ENCODE measurements at places on chromosomes 7 and 10. TPM values are rescaled to one million over a fixed set of nuclear protein-coding genes. Genes with fewer than 3 reads are reported as not detected.

Gene BCCIP
- 29.9 TPM for total RNA-seq

Gene MBL2
- total RNA-seq = 36.2 TPM

Gene WNT16
- not detected for total RNA-seq

Gene ATOH7
- 0.33 TPM for total RNA-seq

Gene CFAP43
- total RNA-seq = 0.33 TPM

Gene CFAP46
- 0.33 TPM for total RNA-seq

- DNase-seq = no peak
Measured at GRCh38 chr7:112370436-112370835, 79.8 kb upstream of the IFRD1 start.

DNA sequence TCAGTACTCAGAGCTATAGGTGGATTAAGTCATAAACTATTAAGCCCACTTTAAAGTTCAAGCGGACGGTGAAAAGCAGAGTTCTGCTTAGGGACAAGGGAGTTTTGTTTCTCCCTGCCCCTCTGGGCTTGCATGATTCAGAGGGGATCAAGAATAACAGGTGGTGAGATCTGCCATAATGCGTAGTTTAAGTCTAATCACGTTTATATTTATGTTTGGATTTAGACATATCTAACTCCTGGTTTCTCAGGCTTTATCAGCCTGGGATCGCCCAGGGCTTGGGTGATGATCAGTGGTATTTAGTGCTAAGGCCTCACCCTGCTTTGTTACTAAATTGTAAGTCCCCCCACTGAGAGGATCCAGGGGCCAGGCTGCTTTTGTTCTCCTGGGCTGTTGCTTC is 335.4 kb upstream of the NRP1 start:
- no peak overlapping the region for H3K27ac ChIP-seq
- H3K4me1 ChIP-seq = no peaks in the 10 kb centered on the region
- no peak overlapping the region for H3K4me3 ChIP-seq
- H3K36me3 ChIP-seq = no peaks in the 10 kb centered on the region

DNA sequence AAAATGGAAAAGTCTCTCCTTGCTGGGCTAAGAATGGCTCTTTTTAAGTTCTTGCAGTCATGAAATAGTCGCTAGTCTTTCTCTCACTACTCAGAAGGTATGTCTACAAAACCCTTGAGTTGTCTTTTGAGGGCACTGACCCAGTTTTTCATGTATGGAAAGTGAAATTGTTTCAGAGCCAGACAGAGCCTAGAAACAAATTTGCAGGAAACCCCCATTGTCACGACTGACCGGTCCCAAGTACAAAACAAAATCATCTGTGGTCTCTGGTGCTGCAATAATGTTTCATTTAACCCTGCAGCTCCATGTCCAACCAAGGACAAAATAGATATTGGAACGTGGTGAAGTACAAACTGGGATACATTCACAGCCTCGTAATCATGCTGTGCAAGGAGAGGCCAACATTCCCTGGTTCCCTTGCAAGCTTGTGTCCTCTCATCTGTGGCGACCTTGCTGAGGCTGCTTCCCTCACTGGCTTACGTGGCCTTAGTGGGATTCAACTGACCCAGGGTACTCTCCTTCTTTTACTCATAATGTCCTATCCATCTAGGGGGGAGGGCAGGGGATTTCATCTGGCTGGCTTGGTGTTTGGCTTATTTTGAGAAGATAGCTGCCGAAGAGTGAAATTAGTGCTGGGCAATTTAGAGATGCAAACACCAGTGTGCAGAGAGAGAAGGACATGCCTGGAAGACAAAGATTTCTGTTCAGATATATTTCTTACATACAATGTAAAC is 172.5 kb downstream of the IPMK start:
- no peaks in the 10 kb centered on the region for H3K36me3 ChIP-seq
- no peak overlapping the region for H3K27ac ChIP-seq
- DNase-seq = no peak
- H3K4me1 ChIP-seq = no peaks in the 10 kb centered on the region
- H3K27me3 ChIP-seq = no peaks in the 10 kb centered on the region

DNA sequence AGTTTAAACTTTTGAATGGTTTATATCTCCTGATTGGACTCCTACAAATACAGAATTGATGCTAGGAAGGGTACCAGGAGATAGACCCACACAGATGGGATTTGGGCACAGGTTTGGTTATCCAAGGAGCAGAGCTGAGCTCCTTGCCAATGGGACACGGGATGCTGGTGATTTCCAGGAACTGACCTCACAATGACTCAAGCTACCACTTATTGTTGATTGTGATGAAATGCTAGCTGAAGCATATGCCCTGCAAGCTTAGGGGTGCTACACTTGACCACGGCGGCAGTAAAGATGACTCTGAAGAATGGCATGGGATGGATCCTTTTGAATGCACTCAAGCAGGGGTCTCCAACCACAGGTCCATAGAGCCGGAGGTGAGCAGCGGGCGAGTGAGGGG is 45.5 kb upstream of the VKORC1L1 start:
- no peaks in the 10 kb centered on the region for H3K27me3 ChIP-seq
- H3K27ac ChIP-seq = no peak overlapping the region
- no peaks in the 10 kb centered on the region for H3K36me3 ChIP-seq
- no peaks in the 10 kb centered on the region for H3K4me1 ChIP-seq
- no peak overlapping the region for H3K4me3 ChIP-seq

DNA sequence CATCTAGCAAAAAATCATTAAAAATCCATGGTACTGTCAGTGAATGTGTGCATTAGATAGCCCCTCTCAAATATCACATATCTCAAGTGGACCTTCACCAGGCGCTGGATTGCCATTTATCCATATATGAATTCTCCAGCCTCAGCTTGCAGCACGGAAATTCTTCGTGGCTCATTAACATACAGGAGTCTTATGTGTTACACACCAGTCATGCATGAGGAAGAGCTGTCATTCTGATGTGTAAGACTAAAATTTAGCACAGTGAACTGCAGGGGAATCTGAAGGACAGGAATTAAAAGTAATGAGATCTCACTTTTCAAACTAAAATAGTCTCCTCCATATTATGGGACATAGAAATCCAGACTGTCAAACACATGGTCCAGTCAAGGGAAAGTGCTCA is 542.4 kb upstream of the DPP6 start:
- no peak overlapping the region for H3K4me3 ChIP-seq
- H3K27ac ChIP-seq = no peak overlapping the region
- H3K4me1 ChIP-seq = no peaks in the 10 kb centered on the region
- no peaks in the 10 kb centered on the region for H3K36me3 ChIP-seq
- no peak for DNase-seq

DNA sequence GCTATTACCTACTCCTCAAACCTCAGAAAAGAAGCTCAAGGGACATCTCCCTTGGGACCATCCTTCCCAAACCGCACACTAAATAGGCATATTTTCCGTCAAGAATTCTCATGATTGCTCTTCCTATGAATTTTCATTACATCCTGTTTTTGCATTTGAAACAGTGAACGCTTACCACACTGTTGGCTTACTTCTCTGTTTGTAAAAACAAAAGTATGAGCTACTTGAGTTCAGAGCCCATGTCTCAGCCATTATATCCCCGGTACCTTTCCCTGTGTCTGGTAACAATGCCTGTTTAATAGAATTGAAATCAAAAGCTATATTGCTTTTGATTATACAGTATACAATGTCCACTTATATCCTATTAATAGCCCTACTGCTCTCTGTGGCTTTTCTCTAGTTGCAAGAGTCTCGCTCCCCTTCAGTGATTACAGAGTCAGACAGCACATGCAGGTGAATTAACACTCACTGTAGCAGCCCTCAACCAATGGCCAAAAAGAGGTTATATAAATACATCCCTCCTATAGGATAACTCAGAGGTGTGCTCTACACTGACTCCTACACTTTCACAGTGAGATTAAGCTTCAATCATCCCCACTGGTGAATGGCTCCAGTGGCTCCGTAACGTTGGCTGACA is 264.4 kb downstream of the SORCS1 start:
- no peak overlapping the region for H3K4me3 ChIP-seq
- H3K27ac ChIP-seq = no peak overlapping the region
- H3K36me3 ChIP-seq = no peaks in the 10 kb centered on the region
- no peaks in the 10 kb centered on the region for H3K27me3 ChIP-seq
- peaks cover 2% of the 10 kb centered on the region for H3K4me1 ChIP-seq
- DNase-seq = no peak

GRCh38 chr7:124032369-124033094 is at the start of gene TMEM229A:
TMEM229A (minus strand) TSS chr7:124033067; CDS start chr7:124033003, 64 bp downstream.
- peak within 1 kb of the TSS; percentile 47 for H3K4me3 ChIP-seq
- H3K27me3 ChIP-seq = no peaks in the 10 kb centered on the region
- H3K27ac ChIP-seq = no peak within 1 kb of the TSS
- no peaks in the 10 kb centered on the region for H3K36me3 ChIP-seq

DNA sequence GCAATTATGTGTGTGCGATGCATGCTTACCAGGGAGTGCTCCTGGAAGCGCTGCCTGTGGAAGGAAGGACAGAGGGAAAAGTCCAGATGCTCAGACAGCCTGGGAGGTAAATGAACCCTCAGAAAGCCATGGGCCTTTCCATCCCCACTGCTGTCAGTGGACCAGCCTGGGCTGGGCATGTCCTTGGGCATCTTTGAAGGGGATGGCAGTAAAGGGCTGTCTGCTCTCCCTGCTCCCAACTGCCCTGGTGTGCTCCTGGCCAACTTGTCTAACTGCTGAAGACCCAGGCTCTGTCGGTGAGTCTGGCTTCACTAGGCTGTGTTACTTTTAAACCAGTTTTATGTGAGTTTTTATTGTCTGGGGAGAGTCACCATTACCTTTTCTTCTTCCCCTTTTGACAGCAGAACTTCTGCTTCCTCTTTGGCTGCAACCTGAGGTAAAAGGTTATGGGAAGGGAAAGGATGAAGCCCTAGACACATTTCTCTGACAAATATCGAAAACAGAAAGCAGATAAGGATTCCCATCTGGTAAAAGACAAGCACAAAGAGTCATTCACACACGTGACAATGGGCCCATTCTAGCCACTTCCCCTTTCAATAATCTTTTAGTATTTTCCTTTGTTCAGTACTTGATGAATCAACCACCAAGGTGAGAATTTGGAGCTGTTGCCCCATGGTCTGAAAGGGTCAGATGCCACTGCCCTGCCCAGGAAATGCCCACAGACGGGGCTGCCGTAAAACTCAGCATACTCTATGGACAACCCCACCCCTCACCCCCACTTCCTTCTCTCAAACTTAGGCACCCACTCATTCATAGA is 27.6 kb upstream of the PIK3AP1 start:
- H3K4me3 ChIP-seq = no peak overlapping the region
- H3K4me1 ChIP-seq = no peaks in the 10 kb centered on the region
- H3K36me3 ChIP-seq = no peaks in the 10 kb centered on the region
- H3K27ac ChIP-seq = peak overlapping the region; percentile 31

DNA sequence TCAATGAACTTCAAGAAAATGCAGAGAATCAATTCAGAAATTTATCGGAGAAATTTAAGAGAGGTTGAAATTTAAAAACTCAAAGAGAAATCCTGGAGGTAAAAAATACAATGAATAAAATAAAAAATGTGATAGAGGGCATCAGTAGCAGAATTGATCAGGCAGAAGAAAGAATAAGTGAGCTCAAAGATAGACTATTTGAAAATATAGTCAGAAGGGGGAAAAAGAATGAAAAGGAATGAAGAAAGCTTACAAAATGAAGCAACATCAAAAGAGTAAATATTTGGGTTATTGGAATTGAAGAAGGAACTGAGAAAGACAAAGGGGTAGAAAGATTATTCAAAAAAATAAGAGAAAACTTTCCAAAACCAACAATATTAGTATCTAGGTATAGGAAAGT is 291.4 kb downstream of the SH2D4B start:
- no peak for DNase-seq
- no peaks in the 10 kb centered on the region for H3K36me3 ChIP-seq
- no peaks in the 10 kb centered on the region for H3K27me3 ChIP-seq
- H3K4me1 ChIP-seq = no peaks in the 10 kb centered on the region
- H3K27ac ChIP-seq = no peak overlapping the region

GRCh38 chr7:107826451-107826850 is 23.4 kb upstream of the SLC26A3 start:
- no peaks in the 10 kb centered on the region for H3K27me3 ChIP-seq
- H3K4me1 ChIP-seq = no peaks in the 10 kb centered on the region
- no peak for DNase-seq
- no peak overlapping the region for H3K27ac ChIP-seq

GRCh38 chr7:22833957-22834356 is 11.3 kb upstream of the TOMM7 start:
- H3K27ac ChIP-seq = no peak overlapping the region
- H3K36me3 ChIP-seq = no peaks in the 10 kb centered on the region
- H3K4me3 ChIP-seq = no peak overlapping the region
- H3K4me1 ChIP-seq = no peaks in the 10 kb centered on the region

DNA sequence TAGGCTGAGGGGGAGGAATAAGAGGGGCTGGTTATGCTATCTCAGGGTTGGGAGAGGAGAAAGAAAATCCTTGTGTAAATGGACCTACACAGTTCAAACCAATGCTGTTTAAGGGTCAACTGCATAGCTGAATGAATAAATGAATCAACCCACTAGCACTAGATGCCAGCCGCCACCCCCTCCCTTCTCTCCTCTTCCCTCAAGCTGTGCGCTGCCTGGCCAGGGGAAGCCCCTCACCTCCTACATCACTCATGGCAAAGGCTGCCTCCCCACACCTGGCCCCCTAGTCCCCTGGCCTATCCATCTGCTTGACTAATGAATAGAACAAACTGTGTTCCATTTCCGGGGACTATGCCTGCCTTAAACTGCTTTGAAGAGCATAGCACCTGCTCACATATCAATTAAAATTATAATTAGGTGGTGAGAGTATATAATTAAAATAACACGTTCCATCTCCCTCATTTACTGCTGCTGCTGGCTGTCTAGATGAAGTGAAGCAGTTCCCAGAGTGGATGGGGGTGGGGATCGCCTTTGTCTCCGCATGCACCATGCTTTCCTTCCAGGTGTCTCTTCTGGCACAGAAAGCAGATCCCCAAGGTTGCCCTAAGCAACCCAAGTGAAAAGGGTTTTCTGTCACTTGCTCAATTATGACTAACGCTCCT is 32.6 kb downstream of the GRID1 start:
- no peak overlapping the region for H3K4me3 ChIP-seq
- DNase-seq = no peak
- no peak overlapping the region for H3K27ac ChIP-seq
- no peaks in the 10 kb centered on the region for H3K36me3 ChIP-seq
- H3K27me3 ChIP-seq = no peaks in the 10 kb centered on the region

GRCh38 chr10:132451506-132452215 is 54.7 kb downstream of the PWWP2B start:
- no peak for DNase-seq
- no peak overlapping the region for H3K4me3 ChIP-seq
- H3K4me1 ChIP-seq = peaks cover 28% of the 10 kb centered on the region

GRCh38 chr7:104150470-104150869 is 57.3 kb downstream of the ORC5 start:
- no peak for DNase-seq
- H3K27me3 ChIP-seq = no peaks in the 10 kb centered on the region
- no peak overlapping the region for H3K4me3 ChIP-seq
- peaks cover 4% of the 10 kb centered on the region for H3K36me3 ChIP-seq
- no peak overlapping the region for H3K27ac ChIP-seq

DNA sequence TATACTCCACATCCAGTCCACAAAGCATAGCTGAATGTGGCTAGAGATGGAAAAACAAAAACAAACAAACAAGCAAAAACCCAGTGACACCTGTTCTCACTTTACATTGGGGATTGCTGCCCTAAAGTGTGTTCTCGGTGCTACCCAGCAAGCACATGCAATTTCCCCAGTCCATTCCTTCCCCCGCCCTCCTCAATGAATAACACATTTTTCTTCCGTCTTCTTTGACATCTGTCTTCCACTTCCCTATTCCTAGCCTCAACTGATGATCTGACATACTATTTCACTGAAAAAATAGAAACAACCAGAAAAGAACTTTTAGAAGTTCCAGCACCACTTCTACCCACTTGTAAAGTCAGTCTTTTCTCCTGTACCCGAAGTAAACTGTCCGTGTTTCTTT is 147.1 kb downstream of the MALRD1 start:
- H3K36me3 ChIP-seq = no peaks in the 10 kb centered on the region
- no peak overlapping the region for H3K4me3 ChIP-seq
- H3K4me1 ChIP-seq = no peaks in the 10 kb centered on the region

All from liver (tissue), 10 donors.